ENCODE measurements at places on chromosomes 4 and X.

DNA sequence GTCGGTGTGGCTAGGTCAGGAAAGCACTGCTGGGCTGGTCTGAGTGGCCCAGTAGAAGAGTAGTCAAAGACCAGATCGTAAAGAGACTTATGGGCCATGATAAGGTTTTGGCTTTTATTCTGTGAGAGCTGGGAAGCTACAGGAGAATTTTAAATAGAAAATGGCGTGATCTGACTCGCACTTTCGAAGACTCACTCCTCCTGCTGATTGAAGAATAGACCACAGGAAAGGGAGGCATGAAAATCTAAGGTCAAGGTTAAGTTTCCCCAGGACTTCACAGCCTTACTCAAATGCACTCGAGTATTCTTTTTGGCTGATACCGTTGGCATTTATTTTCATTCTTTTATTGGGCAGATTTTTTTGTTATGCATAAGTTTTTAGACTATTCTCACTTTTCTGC lies 231.4 kb upstream of the ANKRD50 start:
- DNase-seq = no peak

DNA sequence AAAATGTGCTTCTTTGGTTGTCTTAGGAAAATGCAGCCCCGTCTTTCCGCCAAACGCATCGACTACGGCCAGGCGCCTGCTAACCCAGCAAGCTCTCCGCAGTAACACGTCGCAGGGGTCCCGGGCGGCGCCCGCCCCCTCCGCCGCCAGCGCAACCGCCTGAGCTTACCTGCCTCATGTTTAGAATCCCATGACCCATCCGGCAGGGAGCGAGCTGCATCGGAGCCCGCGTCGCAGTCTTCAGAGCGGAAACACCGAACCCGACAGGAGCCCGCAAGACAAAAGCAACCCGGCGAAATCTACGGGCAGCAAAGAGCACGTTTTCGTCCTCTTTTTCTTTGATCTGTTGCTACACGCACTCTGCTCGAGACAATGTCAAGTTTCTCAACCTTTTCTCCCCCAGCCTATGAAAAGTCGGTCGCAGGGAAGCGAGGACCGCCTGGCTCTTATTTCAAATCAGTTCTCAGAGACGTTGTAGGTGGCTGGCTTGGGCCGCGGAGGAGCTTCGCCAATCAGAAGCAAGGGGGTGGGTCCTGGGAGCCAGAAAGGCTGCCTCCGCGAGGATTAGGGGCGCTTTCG lies at the start of gene MID1:
TSS of gene MID1 (minus strand) at position 465 of the 579 bp plus-strand sequence. CDS start 53,038 bp downstream, outside the sequence.
- DNase-seq = no peak

DNA sequence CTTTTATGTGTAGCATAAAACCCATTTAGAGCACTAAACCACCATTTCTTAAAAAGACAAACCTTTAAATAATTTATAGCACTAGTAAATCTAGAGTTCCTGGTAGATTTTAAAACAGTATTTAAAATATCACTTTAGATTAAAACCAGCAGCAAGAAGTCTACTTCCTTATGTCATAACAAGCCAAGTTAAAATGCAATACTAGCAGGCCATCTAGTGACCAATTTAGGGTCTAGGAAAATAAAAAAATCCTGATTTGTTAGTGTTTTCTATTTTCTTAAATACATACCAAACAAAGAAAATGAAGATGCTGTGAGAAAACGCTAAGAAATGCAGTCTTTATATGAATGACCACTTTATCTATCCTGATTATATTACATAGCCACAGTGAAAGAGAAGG lies 53.9 kb downstream of the PAPSS1 start:
- DNase-seq = no peak

- no peak for DNase-seq
Observed at GRCh38 chr4:173506597-173507211, 23.3 kb downstream of the HAND2 start.

DNA sequence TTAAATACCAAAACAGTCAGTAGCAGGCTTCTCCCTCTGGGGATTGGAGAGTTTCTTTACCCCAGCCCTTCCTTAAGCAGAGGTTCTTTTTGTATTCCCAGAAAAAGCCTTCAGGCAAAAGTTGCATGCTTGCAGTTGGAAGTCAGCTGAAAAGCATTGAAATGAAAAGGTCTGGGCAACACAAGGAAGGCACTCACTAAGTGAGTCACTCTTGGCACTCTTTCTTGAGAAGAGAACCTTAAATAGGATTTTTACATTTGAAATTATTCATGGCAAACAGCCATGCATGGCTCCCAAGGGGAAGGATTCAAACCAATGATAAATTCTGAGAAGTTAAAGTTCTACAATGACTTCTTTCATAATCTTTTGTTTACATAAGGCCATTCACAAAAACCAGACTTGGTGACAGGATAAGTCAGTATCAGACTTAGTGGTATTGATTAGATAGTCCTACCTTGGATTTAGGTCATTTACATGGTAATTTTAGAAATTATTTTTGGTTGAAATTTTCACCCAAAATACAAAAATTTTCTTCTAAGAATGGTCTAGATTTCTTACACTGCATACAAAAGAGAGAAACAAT lies 2068.9 kb downstream of the PCDH7 start:
- no peak for DNase-seq

- DNase-seq = no peak
Observed at GRCh38 chr4:182018691-182019090, 224.5 kb upstream of the TENM3 start.

DNA sequence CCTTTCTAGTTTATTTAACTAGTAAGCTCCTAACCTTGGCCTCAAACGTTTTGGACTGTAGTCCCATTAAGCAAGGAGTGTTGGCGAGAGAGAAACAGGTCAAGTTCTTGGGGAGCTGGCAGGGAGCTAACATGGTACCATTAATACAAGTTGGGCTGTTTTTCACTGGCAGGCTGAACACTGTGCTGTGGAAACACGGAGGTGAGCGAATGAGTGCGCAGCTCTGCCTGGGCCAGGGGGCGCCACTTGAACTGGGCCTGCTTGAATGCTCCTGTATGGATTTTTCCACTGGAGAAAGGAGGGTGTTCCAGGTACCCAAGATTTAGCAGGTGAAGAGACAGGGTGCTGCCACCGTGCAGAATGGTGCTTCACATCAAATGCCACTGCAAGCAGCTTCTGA lies 7.4 kb upstream of the SMS start:
- DNase-seq = no peak

GRCh38 chr4:72591547-72592454 lies 22.8 kb upstream of the ADAMTS3 start:
- DNase-seq = no peak

DNA sequence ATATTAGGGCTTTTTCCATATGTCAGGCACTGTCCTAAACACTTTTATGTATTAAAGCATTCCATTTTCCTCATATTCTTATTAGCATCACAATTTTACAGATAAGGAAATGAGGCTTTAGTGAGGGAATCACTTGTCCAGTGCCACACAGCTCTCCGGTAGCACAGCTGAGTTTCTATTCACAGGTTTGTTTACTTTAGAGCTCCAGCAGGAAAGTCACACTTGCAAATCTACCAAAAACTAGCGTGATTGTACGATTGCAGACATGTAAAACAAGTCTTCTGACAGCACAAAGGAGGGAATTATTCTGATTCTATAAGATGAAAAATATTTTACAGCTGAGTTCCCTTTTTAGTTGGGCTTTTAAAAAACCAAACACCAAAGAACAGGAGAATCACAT lies 472.1 kb downstream of the TMA16 start:
- DNase-seq = no peak

GRCh38 chr4:102734591-102735385 lies 26.0 kb downstream of the MANBA start:
- DNase-seq = no peak

DNA sequence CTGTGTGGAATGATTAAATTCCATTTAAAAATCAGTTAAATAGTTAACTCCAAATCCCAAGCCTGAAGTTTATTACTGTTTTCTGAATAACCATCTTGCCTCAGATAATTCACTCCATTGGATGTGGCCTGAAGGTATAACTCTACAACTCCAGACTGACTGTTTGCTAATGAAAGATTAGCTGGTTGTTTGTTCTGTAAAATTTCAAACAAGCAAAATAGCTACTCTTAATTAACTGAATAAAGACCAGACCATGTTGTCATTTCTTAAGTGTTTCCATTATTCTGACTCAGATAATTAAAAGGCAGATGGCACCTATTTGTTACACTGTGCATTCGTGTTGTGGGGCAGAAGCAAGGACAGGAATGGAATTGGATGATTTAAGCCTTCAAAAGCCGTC lies 78.5 kb upstream of the DDIT4L start:
- no peak for DNase-seq

DNA sequence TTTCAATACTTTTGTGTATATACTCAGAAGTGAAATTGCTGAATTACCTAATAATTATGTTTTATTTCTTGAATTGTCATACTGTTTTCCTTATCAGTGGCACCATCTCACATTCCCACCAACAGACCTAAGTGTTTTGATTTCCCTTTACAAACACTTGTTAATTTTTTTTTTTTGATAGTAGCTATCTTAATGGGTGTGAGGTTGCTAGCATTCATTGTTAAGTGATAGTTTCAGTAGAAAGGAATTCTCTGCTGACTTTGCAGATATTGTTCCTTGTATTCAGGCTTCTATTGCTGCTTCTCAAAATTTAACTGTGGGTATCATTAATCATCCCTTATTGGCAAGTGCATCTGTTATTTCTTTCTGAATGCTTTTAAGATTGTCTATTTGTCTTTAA lies 927.5 kb upstream of the SLIT2 start:
- no peak for DNase-seq

DNA sequence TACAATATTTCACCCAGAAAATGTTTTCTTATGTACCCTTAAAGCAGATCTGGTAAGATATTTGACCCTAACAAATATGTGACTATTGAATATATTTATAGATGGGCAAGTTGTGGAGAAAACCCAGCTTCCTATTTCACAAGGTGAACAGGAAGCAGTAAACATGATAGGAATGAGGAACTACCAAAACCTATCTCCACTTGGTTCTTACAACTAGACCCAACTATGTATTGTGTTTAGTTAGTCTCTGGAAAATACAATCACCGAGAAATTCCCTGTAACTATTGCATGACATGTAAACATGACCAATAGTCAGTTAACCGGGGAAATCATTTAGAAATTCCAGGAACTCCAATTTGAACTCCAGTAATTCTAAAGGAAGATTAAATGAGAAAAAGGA lies 8.4 kb upstream of the RXFP1 start:
- DNase-seq = no peak

GRCh38 chr4:25172961-25173915 lies 13.0 kb upstream of the SEPSECS start:
- no peak for DNase-seq

DNA sequence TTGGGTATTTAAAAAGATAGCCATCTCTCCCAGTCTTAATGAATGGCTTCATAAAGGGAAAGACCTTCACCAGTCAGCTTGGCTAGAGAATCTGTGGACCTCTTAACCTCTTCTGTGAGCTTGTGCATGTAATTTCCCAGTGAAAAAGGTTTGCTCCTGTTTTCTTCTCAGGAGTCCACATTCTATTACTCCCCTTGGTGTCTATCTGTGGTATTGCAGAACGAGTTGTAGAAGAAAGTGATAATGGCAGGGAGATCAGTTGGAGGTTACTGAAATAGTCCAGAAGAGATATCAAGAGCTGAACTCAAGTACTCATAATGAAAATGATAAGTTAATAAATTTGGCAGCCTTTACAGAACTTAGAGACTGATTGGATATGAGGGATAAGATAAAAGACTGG lies 16.5 kb upstream of the VAMP7 start:
- no peak for DNase-seq

DNA sequence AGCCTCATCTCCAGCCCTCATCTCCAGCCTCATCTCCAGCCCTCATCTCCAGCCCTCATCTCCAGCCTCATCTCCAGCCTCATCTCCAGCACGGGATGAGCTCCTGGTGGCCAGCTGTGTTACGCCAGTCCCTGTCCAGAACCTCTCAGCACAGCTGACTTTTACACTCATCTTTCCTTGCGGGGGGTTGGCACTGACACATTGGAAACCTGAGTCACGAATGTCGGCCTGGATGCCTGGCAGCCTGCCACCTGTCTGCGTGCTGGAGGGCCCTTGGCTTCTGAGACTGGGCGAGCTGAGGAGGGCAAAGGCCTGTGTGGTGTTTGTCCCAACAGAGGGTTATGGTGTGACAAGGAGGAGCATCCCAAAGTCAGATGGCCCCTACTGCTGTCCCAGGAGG lies 66.1 kb upstream of the HGFAC start:
- no peak for DNase-seq
